ENCODE measurements at places on chromosomes 3 and 15.

- peak; percentile 61 for DNase-seq
Observed at GRCh38 chr3:160941885-160942494, 163.2 kb downstream of the B3GALNT1 start.

DNA sequence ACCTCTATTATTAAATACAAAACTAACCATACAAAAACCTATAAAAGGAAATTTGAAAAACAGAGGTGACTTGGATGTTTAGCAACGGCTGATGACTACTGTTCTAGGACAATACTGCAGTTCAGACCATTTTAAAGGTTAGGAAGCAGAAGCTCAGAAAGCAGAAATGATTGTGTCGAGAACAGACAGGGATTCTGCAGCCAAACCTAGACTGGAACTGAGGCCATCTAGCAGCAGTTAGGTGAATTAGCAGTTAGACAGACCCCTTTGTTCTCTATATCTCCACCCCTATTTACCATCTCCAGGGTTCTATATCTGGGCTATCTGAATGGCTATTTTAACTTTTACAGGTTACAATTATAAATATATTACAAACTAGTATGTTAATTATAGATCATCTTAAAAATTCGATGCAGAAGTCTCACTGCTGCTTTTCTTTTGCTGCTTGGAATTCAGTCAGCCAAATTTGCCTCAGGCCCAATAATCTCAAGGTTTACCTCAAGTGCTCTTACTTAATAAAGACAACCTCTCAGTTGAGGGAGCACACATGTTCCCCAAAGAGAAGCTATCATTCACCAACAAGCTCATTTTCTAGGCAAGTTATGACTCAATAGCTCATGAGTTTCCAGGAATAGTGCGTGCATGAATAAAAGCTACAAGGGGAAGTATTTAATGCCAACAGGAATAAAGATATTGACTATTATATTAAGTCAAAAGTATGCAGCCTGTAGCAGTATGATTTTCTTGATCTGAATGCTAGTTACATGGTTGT lies 9.3 kb upstream of the IL1RAP start:
- DNase-seq, result peak; percentile 27

DNA sequence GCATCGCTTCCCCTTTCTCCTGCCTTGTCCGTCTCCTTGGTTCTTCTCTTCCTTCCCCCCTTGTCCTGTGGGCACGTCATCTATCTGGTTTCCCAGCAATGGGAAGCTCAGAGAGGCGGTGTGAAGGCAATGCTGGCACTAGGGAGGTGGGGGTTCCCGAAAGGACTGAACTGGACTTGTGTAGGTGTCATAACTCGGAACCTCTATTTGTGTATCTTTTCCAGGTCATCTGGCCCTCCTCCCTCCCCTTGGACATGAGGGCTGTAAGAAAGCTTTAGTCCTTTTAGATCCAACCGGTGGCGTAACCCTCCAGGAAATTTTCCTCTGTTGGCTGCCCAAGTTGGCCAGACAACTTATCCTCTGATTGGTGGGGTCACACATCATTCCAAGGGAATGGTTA lies 231.5 kb upstream of the TLE3 start:
- no peak for DNase-seq

DNA sequence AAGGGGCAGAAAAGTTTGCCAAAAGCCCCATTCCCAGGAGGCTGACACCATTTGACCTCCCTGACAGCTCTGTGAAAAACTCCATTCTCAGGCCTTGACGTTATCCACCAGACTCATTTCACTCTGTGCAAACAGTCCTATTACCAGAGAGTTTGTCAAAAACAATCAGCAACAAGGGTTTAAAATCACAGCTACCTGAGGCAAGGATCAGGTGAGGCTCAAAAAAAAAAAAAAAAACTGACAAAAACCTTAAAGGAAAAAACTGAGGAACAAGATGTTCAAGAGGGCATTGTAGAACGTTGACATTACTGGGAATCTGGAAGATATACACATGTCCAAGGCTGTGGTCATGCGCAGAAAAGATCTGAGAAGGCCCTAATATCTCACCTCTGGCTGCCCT lies 11.4 kb downstream of the AVEN start:
- no peak for DNase-seq

DNA sequence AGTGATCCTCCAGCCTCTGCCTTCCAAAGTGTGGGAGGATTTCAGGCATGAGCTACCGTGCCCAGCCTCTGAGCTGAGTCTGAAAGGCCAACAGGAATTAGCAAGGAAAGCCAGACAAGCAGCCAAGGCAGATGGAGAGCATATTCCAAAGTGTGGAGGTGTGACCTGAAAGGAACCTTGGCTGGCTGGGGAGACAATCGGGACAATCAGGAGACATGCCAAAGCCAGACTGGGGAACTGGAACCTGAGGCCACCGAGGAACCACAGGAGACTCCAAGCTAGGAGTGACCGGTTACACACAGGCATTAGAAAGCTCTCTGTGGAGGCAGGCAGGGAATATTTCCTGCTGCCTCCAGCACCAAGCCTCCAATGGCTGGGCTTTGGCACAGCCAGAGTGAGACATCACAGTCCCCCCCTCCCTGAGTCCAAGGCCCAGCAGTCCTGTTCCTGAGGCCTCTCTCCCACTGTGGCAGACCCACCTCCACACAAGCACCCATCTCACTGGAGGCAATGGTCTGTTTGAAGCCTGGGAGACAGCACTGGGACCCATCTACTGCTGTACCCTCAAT lies 4.5 kb upstream of the C15orf39 start:
- no peak for DNase-seq

DNA sequence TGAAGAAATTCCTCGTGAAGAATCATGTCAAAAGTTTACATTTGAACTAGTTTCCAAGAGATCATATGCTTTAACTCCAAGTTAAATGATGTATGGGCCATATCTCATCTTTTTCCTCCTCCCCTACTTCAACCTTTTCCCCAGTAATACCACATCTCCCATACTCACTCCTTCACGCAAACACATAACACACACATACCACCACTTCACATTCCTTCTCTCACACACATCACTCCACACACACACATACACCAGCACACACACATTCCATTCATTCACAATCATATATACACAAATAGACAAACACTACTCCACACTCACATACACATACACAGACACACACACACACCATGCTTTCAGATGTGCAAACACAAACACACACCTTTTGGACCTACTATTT lies 769.0 kb upstream of the NR2F2 start:
- DNase-seq, result no peak

DNA sequence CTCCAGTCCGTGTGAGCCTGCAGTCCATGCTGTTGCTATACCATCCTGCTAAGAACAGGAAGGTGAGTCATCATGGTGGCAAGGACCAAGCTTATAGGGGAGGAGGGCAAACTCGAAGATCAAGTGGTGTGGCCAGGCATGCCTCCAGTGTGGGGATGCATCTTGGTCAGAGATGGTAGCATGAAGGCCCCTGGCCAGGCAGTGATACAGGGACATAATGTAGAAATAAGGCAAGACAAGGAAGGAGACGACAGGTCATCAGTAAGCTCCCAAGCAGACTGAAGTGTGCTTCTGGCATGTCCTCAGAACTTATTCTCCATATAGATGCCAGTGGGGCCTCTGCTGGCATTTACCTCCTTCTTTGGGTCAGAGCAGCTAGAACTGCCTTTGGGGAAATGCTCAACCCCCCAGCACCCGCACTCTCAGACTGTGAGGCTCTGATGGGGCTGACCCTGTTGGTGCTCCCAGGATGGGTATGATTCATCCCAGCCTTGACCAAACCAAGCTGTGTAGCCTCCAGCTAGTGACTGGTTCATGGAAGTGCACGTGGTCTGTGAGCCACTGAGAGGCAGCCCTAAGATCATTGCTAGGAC lies 52.5 kb upstream of the ATP2B2 start:
- no peak for DNase-seq

DNA sequence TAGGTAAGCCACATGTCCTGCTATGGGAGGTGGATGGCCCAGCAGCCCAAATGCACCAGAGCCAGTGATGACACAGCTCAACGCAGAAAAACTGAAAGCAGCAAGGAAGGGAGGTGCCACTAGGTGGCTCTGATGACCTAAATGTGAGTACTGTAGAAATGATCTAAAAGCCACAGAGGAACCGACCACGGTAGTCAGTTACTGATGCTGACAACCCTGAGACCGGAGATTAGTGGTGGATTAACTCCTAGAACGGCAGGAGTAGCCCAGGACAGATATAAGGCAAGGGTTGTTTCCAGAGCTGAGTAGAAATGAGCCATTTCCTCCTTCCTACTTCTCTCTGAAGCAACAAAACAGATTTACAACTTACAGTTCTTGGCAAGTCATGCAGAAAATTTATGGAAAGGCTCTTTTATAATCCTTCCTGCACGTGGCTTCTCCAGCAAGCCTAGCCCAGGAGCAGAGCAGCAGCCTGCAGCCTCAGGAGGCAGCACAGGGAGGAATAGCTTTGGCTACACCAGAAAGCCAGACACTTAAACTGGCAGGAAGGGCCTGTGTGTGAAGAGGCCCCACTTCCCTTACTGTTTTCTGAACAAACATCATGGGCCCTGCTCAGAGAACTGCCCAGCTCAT lies 13.1 kb downstream of the FBXL22 start:
- peak; percentile 77 for DNase-seq

DNA sequence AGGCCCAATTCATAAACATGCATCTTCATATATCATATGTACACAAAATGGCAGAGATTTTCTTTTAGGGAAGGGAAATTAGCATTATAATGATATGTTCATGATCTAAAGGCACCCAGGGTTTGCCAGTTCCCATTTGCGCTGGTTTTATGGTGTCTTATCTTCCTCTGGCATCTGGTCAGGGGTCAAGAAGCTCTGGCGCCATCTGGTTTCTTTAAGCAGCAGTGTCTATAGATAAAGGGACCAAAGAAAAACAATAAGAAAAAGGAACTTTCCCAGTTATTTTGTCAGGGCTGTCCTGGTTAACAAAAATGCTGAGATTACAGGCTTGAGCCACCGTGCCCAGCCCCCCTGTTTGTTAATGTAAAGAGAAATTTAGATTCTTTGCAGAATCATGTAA lies 3.3 kb upstream of the DCP1A start:
- peak; percentile 14 for DNase-seq

- no peak for DNase-seq
Observed at GRCh38 chr15:55401786-55402246, 6.3 kb downstream of the CCPG1 start.

- no peak for DNase-seq
Observed at GRCh38 chr3:197174927-197175326, 123.5 kb downstream of the DLG1 start.

DNA sequence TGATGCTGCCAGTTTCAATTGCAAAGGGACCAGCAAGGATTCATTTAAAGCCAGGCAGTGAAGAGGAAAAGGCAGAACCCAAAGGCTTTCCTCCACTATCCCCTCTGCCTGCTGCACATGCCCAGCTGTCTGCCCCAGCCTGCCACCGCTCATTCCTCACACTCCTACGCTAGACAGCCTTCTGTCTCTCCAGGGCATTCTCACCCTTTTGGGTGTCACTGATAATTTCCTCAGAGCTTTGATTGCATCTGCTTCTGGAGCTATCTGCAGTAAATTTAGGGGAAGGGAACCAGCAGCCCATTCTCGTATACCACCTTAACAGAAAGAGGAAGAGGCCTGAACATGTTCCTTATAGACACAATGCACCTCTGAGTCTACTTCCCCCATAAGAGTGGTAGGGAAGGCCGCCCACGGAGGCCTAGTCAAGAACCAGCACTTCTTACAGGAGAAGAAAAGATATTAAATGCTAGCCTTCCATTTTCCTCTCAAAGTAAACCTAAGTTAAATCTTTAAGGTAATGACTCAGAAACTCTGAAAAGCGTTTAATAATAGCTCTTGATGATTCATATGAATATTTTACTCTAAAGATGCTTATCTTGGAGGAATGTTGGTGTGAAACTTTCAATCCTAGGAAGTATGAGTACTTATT lies 20.9 kb downstream of the NUDT16 start:
- DNase-seq, result no peak

GRCh38 chr3:136893848-136894443 lies 31.9 kb downstream of the NCK1 start:
- peak; percentile 12 for DNase-seq

- DNase-seq, result no peak
Observed at GRCh38 chr15:56699743-56700142, 33.6 kb downstream of the ZNF280D start.

DNA sequence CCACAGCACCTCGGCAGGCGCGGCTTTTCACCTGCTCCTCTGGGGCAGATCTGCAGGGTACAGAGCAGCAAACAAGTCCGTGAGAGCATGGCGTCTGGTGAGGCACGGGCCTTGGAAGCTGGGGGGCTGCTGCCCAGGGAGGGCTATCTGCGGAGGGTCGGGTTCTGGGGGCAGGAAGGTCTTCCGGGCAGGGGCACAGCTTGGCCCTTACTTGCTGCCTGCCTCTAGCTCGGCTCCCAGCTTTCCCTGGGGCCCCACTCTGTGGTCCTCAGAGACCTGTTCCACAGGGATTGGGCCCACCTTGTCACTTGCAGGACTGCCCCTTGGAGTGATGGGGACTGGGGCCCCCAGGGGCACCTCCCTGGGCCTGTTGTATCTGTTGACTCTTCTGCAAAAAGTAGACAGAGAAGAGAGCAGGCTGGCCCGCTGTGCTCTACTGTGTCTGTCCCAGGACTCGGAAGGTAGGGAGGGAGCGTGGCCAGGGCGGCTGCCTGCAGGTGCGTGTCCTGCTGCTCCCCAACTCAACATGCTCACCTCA lies 84.1 kb downstream of the TBC1D2B start:
- no peak for DNase-seq

GRCh38 chr3:99817047-99817436 lies 620 bp upstream of the CMSS1 start:
- DNase-seq, result no peak

GRCh38 chr15:68609629-68610028 lies 30.8 kb downstream of the CORO2B start:
- no peak for DNase-seq

GRCh38 chr3:8506571-8507061 lies 5.0 kb downstream of the LMCD1 start:
- no peak for DNase-seq

DNA sequence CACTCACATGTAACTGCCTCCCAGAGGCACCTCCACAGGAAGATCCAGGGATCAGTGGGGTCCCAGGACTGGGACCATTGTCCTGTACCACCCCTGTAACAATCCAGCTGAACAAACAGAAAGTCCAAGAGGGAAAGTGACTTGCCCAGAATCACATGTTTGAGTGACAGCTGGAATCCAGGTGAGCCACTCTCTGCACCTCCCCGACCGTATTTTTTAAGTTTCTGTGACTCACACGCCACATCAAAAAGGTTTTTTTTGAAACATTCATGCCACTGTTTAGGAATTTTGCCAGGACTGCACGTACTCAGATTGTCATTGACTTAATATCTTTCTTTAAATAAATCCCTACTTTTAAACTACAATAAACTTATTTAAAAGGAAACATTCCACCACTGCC lies 9.8 kb upstream of the SLC6A1 start:
- no peak for DNase-seq
